ENCODE measurements at places on chromosomes 1 and 21.

DNA sequence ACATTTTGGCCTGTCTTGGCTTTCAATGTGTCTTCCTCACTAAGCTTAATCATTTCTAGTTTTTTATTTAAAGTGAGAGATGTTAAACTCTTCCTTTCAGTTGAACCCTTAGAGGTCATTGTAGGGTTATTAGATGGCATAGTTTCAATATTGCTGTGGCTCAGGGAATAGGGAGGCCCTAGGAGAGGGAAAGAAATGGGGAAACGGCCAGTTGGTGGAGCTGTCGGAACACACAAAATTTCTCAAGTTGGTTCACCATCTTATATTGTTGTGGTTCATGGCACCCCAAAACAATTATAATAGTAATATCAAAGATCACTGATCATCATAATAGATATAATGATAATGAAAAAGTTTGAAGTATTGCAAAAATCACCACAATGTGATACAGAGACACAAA is 31.4 kb upstream of the KAZN start:
- DNase-seq = no peak

DNA sequence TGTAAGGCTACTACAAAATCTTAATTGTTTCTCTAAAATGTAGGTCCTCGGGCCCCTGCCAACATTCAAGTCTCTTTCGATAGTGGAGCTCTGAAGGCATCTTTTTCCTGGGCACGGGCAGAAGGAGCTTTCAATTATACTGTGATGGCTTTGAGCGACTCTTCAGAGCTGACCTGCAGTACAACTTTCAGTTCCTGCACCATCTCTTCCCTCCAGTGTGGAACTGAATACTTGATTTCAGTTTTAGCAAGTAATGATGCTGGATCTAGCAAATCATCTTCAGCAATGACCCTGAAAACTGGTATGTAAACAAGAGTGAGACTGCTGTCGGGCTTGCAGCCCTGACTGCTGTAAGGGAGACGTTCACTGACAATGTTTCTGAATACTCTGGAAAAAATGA is 9.6 kb downstream of the FNDC7 start:
- no peak for DNase-seq

GRCh38 chr1:117104986-117105385 is 16.6 kb downstream of the TRIM45 start:
- DNase-seq = no peak

DNA sequence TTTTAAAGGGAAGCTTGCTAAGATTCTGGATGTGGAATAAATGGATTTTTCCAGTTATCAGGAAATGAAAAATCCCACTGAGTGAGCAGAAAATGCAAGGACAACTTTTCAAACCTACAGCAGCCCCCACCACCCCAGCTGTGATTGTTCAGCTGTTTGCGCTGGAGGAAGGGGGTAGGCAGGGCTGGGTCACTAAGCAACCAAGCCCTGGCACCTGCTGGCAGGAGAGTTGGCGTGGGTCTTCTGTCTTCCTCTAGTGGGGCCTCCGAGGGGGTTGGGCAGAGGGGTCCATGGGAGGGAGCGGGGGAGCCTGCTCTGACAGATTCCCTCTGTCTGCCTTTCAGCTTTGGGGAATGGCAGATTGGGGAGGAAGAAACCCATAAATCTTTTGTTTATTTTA is 45.3 kb downstream of the EIF2D start:
- no peak for DNase-seq

DNA sequence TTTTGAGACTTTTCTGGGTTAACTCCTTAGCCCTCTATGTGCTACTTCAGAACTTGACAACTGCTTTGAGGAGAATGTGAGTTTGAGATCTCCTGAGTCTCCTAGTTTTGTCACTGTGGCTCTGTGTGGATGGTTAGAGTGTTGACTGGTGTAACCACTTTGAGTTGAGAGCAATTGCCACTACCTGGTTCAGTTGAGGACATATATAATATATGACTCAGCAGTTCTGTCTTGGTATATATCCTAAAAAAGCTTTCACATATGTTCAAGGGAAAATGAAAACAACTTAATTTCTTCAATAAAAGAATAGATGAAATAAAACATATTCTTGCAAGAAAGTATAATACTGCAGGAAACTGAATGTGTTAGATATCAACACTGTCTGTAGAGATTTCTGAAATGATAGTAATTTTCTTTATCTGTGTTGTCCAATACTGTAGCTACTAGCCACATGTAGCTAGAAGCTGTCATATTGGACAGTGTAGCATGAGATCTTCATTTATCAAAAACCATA is 96.7 kb upstream of the QSOX1 start:
- DNase-seq = no peak

GRCh38 chr1:227281371-227281770 is 36.9 kb downstream of the CDC42BPA start:
- DNase-seq = no peak

DNA sequence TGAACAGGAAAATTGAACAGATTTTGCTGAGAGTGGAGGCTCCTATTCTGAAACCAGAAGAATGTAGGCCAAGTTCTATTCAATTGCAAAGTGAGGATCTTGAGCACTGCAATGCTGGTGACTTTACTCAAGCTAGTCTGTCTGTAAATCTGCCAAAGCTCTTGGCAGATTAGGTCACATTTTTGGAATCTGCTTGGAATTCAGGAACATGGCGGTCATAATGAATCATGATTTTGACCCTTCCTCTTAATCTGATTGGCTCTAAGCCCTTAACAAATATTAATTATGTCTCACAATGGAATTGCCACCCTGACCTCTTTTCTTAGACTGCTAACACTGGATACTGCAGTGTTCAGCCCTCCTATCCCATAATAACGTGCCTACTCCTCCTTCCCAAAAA is 7.2 kb upstream of the GNG12 start:
- DNase-seq = no peak

DNA sequence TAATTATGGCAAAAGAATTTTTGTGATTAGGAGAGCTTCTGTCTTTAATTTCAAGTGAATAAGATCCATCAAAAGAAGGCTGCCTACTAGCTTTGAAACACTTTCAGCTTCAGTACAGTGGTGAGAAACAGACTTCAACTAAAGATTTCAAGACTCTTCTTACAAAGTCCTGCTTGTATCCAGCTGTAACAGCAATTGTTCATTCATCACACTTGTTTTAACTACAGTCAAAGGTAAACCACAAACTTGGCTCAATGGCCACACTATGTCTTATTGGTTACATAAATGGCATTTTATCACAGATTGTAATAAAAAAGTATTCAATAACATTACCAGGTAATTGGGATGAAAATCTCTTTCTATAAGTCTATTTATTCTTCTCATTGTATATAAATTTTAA is 59.2 kb downstream of the WARS2 start:
- no peak for DNase-seq

- peak; percentile 42 for DNase-seq
Measured at GRCh38 chr1:224183591-224184312, 712 bp downstream of the DEGS1 start.

GRCh38 chr1:5638582-5638981 is 353.6 kb downstream of the NPHP4 start:
- no peak for DNase-seq

GRCh38 chr1:39969048-39969447 is 14.1 kb downstream of the MFSD2A start:
- DNase-seq = no peak

- DNase-seq = no peak
Measured at GRCh38 chr1:59404796-59405195, 107.9 kb downstream of the FGGY start.

DNA sequence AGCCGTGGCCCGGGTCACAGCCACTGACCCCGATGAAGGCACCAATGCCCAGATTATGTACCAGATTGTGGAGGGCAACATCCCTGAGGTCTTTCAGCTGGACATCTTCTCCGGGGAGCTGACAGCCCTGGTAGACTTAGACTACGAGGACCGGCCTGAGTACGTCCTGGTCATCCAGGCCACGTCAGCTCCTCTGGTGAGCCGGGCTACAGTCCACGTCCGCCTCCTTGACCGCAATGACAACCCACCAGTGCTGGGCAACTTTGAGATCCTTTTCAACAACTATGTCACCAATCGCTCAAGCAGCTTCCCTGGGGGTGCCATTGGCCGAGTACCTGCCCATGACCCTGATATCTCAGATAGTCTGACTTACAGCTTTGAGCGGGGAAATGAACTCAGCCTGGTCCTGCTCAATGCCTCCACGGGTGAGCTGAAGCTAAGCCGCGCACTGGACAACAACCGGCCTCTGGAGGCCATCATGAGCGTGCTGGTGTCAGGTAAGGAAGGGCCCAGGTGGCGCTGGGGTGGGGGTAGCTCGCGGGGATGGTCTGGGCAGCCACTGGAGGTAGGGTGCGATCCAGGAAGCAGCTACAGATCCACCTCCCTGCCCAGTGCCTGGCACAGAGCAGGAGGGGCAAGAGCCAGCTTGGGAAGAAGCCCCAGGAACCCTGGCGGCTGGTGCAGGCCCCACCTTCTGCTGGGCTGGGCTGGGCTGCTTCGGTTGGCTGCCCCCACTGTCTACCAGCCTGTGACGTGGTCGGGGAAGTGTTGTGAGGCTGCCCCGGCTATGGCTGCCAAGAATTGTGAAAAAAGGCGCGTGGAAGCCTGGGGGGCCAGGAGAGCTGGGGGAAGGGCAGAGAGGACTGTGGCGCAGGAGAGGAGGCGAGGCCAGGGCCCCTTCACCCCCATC is 3.8 kb downstream of the CELSR2 start:
- DNase-seq = no peak

DNA sequence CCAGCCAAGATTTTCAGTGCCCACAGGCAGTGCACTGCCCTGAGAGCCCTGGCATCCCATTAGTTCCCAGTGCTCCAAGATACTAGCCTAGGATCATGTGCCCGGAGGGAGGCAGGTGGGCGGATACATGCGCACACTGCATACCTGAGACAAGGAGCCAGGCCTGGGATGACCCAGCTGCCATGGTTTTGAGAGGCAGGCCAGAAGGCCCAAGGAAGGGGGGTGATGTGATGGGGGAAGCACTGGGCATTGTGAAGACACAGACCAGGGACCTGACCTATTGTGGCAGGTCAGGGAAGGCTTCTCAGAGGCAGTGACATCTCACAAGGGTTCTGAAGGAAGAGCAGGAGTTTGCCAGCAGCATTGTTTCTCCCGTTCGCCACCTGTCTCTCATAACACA is 3.6 kb downstream of the ZC3H12A start:
- no peak for DNase-seq

GRCh38 chr21:28518630-28519029 is 474.0 kb downstream of the LTN1 start:
- no peak for DNase-seq

DNA sequence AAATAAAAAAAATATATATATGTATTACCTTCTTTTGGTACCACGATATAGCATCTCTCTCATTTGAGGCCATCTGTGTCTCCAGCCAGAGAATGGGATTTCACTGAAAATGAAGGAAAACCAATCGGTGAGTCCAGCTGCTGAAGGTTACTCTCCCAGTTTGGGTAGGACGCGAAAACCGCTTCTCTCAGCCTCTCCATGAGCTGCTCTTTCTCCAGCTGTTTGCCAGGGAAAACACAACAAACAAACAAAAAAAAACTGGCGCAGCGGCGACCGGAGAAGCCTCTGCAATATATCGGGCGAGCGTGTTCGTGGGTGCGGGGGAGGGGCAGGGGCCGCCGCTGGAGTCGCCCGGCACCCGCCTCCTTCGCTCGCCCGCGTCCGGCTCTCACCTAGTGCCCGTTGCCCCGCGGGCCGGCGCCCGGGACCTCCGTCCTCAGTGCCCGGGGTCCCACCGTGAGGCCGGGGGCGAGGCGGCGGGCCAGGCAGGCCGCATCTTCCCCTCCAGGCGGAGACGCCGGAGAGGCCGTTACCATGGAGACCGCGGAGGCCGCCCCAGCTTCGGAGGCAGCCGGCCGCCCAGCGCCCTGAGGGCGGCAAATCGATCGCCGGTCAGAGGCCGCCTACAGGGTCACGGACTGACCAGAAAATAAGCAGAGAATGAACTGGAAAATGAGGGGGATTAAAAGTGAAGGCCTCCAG is 504 bp downstream of the PHTF1 start:
- DNase-seq = peak; percentile 78

- DNase-seq = no peak
Measured at GRCh38 chr1:19656134-19656779, 8.4 kb upstream of the HTR6 start.

- DNase-seq = no peak
Measured at GRCh38 chr1:182217071-182217470, 155.6 kb upstream of the ZNF648 start.

- DNase-seq = peak; percentile 52
Measured at GRCh38 chr21:41766883-41767605, at the start of gene RIPK4. Gene RIPK4, minus strand, starts transcription at chr21:41767052. Its CDS starts 11 bp downstream, at chr21:41767041.

GRCh38 chr21:15895142-15896106 is 165.6 kb downstream of the USP25 start:
- DNase-seq = no peak

- DNase-seq = no peak
Measured at GRCh38 chr1:10986525-10986890, 25.9 kb upstream of the TARDBP start.

GRCh38 chr1:233879841-233880240 is 24.6 kb upstream of the SLC35F3 start:
- DNase-seq = no peak

GRCh38 chr21:21096956-21097355 is 98.7 kb downstream of the NCAM2 start:
- DNase-seq = no peak

- no peak for DNase-seq
Measured at GRCh38 chr1:14972107-14972506, 181.4 kb upstream of the TMEM51 start.
